Stimulated activated CD4-positive, alpha-beta T cell treated with anti-CD3 and anti-CD28 coated beads, Interleukin-1b, Interleukin-23, amount 100 ng/mL, for 4 hours (primary cell): ENCODE measurements at places on chromosomes 12 and 14.

GRCh38 chr12:25796523-25797000 is 161.9 kb upstream of the RASSF8 start:
- no peak for DNase-seq

DNA sequence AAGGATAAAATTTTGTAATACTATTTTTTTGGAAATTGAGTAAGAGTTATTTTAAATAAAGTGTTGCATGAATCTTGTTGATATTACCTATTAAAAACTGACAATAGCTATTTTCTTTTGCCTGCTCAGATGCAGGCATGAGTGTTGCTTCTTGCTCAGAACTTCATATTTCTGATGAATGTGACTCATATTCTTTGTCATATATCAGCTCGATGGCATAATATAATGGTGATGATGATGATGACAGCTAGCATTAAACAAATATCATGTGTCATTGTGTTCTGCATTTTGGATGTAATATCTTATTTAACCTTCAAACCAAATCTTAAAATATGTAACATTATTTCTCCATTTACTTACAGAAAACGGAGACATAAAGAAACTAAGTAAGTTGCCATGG is 605.5 kb upstream of the FOXG1 start:
- no peak for DNase-seq

DNA sequence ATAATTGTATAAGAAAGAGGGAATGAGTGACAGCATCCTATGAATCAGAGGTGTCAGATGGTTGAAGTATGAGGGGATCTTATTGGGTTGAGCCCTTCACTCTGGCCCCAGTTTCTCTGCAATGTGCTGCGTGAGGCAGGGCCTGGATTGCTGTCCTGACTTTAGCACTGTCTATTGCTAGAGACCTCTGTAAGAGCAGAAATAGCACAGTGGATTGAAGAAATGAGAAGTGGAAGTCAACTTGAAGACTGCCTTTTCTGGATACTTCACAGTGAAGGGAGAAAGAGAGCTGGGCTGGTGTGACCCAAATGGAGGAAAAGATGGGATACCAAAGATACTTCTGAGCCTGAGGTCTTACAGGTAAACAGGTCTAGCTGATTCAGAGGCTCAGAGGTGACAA is 5.8 kb downstream of the ASCL4 start:
- DNase-seq: no peak

DNA sequence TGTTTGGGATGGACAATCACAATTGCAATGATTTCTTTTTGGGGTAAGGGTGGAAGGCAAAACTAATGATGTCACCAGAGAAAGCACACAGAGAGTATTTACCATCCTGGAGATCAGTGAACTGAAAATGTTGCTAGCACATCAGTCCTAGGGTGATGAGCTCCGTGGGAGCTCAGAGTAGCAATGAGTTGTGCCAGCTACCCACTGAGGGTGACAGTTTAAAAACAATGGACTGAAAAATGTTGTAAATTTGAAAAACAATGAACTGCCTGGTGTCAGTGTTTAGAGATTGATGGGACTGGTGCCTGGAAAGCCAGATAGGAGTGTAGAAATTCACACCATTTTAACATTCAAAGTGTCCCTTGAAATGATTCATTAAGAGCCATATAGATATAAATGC is 198.5 kb downstream of the ATP23 start:
- no peak for DNase-seq

GRCh38 chr12:60197589-60197988 is 601.8 kb downstream of the SLC16A7 start:
- no peak for DNase-seq

- DNase-seq: no peak
These were observed 36.3 kb upstream of the STK38L start for GRCh38 chr12:27207615-27208413.

DNA sequence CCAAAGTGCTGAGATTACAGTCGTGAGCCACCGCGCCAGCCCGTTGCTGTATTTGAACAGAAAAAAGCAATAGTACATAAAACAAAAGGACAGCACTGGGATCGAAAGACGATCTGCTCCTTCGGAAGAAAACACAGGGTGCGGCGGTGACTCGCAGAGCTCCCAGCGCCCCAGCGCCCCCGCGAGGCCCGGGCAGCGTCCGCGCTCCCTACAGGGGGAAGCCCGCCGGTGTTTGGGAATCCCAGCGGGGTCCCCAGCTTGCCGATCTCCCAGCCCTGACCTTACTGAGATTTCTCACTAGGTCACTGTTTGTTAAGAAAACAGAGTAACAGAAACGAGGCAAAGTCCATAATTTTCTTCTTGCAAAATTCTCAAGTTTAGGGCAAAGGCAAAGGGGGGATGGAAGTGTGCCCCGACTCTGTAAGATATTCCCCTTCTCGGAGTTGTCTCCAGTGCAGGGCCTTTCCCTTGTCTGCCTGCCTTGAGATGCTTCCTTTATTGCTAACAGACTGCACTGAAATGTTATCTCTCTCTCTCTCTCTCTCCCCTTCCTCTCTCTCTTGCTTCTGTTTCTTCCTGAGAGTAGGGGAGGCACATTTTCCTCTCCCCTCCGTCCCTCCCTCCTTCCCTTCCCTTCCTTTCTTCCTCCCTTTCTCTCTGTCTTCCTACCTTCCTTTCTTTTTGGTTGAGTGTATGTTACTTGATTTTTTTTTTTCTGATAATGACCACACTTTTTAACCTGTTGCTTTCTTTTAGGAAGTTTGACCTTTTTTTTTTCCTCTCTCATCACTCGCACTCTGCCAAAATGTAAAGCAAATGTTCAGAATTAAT is 91.9 kb downstream of the TMEM30B start:
- peak; percentile 38 for DNase-seq

DNA sequence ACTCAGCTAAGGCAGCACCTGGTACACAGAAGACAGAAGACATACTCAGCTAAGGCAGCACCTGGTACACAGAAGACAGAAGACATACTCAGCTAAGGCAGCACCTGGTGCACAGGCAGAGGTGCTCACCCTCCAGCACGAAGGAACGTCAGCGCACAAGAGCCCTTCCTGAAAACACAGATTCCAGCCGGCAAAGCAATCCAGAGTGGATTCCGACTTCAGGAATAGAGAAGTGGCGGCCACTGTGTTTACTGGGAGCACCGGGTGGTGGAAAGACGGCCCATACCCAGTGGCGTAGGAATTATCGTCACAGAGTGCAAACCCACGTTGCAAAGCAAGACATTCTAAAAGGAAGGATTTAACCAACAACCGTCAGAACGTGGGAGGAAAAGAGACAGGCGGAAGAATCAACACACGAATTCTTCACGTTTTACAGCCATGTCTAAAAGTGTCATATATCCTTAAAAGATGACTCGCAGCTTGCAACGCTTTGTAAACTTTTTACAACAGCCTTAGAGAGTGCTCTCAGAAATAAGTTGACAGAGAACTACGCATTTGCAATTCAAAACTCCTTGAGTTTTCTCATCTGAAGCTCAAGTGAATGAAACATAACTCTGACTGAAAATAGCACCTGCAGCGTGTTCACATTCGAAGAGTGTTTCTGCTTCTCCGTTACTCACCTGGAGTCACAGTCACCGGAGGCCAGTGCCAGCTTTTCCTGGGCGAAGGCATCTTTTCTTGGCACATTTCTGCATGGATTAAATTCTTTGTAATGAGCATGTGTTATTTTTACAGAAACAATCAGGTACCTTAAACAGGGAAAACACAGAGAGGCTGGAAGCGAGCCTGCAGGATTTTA is 55.8 kb upstream of the GALNT9 start:
- no peak for DNase-seq

GRCh38 chr12:18054925-18055619 is 34.9 kb downstream of the RERGL start:
- no peak for DNase-seq

DNA sequence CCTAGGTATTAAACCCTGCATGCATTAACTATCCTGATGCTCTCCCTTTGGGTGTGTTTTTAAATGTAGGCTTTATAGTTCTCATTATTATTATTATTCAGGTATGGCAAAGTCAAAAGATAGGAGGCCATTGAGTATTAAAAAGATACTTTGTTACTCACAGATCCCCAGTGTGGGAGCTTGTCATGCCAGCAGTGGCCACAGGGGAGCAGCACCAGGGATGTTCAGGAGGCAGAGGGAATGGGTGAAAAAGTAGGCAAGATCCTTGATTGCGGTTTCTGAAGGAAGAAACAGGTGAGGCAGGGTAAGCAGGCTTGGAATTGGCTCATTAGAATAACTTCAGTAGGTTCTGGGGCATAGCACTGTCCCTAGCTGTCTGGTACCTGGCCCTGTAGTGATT is 382.2 kb downstream of the MED13L start:
- no peak for DNase-seq

DNA sequence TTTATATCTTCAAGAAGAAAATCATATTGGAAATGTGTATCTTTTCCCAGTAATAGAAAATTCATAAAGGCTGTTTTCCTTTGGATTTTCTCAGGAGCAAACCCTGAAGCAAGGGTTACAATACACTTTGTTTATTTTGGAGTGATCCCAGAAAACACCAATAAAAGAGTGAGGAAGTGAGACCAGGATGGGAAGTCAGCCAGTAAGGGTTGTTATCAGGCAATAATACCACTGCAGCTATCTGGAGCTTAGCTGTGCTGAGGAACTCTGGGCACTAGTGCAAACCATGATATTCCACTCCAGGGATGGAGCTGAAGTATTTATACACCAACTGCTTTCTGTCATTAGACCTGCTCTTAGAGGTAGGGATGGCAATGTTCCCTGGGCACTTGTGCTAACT is 1002.3 kb downstream of the FLRT2 start:
- DNase-seq: no peak
